ENCODE measurements at places on chromosomes 7 and 10.

GRCh38 chr10:79298403-79299244 is 48.6 kb upstream of the PPIF start:
- DNase-seq = no peak

GRCh38 chr10:86868353-86868752 is 89.1 kb downstream of the MMRN2 start:
- DNase-seq = no peak

GRCh38 chr10:70740406-70741288 is 44.5 kb downstream of the TBATA start:
- no peak for DNase-seq

DNA sequence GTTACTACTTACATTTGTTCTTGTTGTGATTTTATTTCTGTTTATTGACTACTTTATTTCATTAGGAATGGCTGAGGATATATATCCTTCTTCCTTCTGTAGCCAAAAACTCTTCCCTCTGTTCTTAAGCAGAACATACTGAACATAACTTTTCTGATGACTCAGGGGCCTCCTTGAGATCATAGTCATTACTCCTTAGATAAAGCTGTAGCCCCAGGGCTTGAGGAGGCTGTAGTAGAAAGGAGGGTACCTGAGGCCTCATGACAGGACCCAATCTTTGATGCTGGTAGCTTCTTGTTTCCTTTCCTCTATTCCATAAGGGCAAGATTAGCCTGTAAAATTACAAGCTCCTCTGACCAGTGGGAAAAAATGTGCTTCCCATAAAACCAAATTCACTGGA is 41.2 kb upstream of the FGFR2 start:
- DNase-seq = no peak

GRCh38 chr10:98528166-98528804 is 81.5 kb upstream of the HPS1 start:
- DNase-seq = no peak

DNA sequence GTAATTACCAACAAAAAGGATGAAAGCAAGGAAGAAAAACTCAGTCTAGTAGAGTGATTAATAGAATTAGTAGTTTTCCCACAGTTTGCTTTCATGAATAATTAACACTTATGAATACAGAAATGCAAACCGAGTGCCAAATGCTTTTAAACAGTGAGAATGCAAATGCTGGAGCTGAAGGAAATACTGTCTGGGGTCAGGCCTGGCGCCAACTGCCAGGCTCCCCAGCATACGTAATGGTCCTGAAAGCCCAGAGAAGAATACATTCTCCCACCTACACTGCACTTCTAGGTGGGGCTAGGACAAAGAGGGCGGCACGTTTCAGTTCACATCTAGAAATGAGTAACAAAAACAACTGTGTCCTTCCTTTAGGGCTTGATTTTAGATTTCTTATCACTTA is 30.0 kb downstream of the GLUD1 start:
- no peak for DNase-seq

GRCh38 chr7:80884511-80885195 is 34.2 kb downstream of the SEMA3C start:
- no peak for DNase-seq

DNA sequence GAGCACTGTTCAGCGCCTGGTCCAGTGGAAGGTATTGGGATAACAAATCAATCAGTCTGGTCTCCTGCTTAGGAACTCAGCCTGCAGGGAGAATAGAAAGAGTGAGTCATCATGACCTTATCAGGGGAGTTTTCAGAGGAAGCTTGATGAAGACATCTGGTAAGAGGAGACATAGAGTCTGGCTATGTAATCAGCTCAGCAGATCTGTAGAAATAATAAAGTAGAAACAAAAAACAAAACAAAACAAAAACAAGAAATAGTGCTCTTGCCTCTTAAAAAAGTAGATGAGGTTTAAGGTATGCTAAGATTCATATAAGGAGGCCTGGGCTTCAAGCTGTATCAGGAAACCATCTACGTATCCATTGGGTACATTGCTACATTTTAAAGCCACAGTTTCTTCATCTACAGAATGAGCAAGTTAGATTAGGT is 14.4 kb downstream of the TAS2R41 start:
- DNase-seq = no peak

DNA sequence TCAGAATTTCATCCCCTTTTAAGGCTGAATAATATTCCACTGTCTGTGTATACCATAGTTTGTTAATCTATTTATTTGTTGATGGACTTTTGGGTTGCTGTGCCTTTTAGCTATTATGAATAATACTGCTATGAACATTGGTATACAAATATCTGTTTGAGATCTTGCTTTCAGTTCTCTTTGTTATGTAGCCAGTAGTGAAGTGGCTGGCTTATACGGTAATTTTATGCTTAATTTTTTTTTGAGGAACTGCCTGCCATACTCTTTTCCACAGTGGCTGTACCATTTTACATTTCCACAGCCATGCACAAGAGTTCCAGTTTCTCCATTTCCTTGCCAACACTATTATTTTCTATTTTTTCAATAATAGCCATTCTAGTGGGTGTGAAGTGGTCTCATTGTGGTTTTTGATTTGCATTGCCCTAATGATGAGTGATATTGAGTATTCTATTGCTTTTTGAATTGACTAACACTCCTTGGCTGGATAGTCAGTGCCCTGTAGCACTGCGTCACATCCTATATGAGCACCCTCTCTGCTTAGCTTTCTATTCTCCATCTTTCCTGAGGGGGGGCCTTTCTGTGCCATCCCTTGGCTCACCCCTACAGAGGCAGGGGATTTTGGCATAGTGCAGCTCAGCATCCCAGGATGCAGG is 29.4 kb upstream of the RAPGEF5 start:
- no peak for DNase-seq

DNA sequence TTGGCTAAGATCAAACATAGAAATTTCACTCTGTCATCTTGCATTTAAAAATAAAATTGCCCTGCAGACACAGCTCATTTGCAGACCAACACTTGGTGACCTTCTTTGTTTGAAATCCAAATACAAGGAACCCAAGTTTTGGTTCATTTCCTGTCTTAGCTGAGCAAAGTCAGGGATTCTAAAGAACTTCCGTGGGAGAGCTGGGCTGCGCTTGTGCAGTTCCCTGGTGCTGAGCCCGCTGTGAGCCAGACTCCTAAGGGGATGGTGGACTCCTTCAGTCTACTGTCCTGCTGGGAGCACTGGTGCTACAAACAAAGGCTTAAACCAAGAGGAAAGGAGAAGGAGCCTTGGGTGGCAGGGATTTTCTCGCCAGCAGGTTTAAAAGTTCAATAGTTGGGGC is 60.0 kb downstream of the MYOF start:
- DNase-seq = no peak

DNA sequence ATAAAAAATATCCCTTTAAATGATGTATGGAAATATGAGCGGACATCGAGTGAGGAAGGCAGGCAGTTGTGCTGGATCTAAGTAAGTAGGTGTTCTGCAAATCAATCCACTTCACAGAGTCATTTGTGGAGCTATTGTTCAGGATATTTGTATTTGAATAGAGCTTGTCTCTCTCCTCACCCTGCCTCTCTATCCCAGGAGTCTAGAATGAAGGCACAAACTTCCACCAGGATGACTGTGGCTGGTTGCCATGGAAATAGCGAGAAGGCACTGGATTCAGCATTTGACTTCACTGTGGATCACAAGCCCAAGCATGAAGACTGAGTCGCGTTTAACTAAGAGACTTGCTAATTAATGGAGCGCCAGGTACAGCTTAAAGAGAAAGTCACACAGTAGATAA is 53.2 kb downstream of the NPY start:
- DNase-seq = no peak

- no peak for DNase-seq
These were observed 64.7 kb downstream of the PIK3AP1 start for GRCh38 chr10:96655461-96656197.

DNA sequence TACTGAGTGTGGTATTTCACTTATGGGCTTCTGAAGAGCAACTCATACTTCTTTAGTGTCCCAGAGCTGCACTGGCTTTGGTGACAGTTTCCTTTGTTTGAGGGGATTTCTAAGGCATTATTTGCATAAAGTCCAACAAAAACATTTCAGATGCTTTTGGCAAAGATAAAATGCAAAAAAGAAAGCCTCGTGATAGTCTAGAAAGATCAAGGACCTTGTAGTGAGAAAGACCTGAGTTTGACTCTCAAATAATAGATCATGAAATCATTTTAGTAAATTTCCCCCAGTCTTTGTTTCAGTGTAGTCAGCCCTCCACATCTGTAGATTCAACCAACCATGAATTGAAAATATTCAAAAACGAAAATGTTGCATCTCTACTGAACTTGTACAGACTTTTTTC is 107.4 kb downstream of the EEPD1 start:
- DNase-seq = no peak

GRCh38 chr10:21754410-21755011 is 220.5 kb downstream of the MLLT10 start:
- DNase-seq = no peak

- DNase-seq = no peak
These were observed 144.7 kb downstream of the PLCE1 start for GRCh38 chr10:94138391-94138790.

GRCh38 chr7:138477081-138477578 is 17.1 kb downstream of the TRIM24 start:
- no peak for DNase-seq

DNA sequence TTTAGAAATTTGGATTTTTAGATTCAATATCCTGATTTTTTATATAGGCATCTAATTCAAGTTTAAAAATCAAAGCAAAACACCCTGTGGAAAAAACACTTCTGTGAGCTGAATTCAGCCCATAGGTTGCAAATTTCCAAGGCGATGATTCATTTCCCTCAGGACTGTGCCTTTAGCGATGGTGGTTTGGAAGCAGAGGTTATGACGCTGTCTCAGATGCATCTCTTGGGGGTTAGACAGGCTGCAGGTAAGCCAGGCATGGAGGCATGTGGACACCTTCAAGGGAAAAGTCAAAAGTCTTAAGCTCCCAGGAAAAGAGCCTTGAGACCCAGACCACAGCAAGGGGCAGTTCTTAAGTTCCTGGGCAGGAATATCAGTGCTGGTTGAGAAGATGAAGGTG is 9.5 kb upstream of the FRA10AC1 start:
- no peak for DNase-seq

GRCh38 chr7:142063551-142064442 is 47.7 kb upstream of the MGAM2 start:
- no peak for DNase-seq

DNA sequence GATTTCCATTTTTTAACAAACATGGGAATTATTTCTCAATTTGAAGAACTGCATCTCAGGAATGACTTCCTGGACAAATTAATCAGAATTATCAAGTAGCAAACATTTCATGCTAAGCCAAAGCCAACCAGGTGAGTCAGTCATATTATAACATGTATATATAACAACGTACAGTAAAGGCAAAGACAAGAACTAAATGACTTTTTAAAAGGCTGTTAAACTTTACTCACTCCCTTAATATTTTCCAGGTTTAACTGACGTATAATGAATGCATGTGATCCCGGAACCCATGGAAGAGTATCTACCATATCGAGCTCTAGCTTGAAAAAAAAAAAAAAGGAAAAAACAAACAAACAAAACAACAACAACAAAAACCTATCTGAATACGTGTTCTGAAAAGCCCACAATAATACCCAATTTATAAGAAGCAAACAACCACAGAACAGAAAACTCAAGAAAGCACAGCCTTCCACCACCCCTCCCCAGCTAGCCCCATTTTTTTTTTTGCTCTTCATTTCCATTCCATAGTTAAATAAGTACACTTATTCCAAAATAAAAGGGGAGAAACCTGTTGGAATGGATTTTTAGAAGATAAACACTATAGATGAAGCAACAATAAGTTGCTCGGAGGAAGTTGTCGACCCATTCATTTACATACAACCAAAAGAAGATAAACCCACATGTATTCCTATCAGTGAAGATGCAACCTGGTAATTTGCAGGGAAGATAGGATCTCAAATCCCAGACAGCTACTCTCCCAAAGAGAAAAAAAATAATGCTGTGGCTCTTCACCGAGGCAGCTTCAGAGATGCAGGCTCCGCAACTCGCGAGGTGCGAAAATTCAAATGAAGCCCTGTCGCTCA is 537 bp downstream of the NAPEPLD start:
- DNase-seq = no peak

DNA sequence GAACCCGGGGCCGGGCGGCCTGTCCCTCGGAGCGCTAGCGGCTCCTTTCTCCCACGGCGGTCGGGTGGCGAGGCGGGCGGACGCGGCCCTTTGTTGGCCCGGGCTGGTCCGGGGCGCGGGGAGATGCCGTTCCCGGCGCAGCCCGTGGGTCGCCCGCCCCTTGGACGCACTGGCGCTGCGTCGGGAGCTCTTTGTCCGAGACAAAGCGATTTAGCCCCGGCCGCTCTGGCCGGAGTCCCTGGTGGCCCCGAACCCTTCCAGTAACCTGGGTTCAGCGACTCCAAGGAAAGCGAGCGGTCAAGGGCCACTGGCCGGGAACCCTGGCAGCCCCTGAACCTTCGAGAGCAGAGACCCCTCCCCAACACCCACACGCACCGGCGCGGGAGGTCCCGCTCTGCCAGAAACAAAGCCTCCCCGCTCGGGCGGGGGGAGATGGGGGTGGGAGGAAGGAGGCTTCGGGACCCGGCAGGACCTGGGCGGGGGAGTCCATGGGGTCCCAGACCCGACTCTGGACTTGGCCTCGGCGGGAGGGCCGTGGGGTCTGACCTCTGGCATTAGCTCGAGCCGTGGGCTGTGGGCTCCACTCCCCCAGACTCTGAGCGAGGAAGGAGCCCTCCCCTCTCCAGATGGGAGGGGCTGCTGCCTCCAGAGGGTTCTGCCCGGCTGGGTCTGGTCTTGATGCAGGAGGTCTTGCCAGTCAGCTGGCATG is 836 bp downstream of the DPYSL4 start:
- DNase-seq = no peak

DNA sequence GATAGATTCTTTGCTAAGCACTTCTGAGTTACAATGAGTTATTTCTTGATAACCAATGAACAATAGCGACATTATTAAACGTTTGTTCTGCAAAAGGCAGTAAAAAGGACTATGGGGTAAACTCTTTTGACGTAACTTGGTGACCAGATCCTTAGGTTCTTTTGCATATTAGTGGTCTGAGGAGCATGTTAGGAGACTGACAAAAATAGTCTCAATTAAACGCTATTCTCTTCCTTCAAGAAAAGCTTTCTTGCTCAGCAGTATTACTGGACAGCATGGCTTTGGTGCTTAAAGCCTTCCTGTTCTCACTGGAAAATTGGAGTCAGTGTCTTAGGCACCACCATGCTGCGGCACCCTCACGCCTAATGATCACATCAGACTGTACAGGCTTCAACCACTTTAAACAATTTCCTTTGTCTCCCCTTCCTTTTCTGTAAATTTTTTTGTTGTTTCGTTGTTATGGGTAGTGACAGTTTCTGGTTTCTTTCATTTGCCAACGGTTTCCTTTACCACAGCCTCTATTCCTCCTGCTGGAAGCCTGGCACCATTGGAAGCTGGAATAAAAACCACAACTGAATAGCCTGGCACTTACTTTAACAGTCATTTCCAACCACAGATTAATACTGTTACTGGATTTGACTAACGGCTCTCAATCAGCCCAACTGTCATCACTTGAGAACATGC is 49.2 kb upstream of the FAM133B start:
- DNase-seq = no peak

Data from omental fat pad (tissue), 4 donors.